Activated T-cell treated with anti-CD3 and anti-CD28 coated beads, Interleukin-2, amount 50 U/mL, for 1 hour (primary cell): ENCODE measurements at places on chromosomes 5 and 9.

- DNase-seq, result no peak
Measured at GRCh38 chr9:69040646-69041045, 5.1 kb downstream of the FXN start.

GRCh38 chr5:58239045-58239444, 220.8 kb downstream of the PLK2 start:
- DNase-seq, result no peak

GRCh38 chr9:8156346-8156745, 356.8 kb upstream of the DMAC1 start:
- no peak for DNase-seq

GRCh38 chr5:41858890-41859289, 11.3 kb downstream of the OXCT1 start:
- DNase-seq, result no peak

DNA sequence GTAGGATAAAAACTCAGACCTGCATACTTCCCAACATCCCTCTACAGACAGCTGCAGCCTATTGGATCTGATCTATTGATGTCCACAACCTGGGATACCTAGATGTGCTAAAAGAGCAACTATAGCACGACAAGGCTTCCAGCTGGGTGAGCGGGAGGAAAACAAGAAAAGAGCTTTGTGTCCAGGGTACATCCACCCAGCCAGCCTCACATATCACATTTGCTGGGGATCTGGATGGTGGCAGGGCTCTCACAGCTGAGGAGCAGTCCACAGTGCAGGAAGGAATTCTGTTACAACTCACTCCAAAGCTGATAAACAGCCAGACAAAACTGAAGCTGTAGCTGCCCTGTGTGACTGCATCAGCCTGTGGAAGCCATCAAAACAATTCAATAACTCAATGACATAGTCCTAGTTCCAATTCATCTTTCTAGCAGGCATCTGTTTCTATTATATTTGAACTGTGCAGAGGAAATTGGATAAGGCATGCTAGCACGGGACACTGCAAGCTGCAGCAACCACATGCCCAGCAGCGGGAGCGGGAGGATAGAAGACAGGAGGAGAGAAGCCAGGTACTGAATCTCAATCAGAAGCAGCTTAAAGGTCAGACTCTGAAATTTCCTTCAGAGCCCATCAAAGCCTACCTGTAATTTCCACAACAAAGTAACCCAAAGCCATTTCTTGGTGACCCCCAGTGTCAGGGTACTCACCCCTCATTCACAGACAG, 45.0 kb downstream of the MED10 start:
- no peak for DNase-seq

DNA sequence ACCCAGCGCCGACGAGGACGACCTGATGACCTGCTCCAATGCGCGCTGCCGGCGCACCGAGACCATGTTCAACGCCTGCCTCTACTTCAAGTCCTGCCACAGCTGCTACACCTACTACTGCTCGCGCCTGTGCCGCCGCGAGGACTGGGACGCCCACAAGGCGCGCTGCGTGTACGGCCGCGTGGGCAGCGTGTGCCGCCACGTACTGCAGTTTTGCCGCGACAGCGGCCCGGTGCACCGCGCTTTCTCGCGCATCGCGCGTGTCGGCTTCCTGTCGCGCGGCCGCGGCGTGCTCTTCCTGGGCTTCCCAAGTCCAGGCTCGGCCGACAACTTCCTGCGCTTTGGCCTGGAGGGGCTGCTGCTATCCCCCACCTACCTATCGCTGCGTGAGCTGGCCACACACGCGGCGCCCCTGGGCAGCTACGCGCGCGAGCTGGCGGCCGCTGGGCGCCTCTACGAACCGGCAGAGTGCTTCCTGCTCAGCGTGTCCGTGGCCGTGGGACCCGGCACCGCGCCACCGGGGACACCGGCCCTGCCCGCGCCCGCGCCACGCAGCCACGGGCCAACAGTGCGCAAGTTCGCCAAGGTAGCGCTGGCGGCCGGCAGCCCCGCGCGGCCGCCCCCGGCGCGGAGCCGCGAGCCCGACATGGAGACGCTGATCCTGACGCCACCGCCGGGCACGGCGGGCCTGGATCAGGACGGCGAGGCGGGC, 2.7 kb upstream of the PHPT1 start:
- DNase-seq, result no peak

- no peak for DNase-seq
Measured at GRCh38 chr5:57042524-57042931, 90.6 kb upstream of the MIER3 start.

DNA sequence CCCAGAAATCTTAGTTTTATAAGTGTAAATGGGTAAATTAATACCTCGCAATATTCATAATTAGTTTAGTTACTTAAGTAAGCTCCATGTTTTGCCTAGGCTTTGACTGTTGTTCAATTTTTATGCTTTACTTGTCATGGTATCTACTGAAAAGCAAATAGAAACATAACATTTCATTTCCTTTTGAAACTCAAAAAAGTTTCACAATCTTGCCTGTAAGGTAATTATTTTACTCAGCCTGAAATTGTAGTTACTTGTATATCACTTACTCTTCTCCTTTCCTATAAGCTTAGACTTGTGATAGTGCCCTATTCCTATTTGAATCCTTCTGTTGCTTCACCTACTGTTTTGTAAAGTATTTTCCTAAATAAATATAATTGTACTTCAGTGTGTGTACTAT, 914.4 kb upstream of the COX7C start:
- no peak for DNase-seq

DNA sequence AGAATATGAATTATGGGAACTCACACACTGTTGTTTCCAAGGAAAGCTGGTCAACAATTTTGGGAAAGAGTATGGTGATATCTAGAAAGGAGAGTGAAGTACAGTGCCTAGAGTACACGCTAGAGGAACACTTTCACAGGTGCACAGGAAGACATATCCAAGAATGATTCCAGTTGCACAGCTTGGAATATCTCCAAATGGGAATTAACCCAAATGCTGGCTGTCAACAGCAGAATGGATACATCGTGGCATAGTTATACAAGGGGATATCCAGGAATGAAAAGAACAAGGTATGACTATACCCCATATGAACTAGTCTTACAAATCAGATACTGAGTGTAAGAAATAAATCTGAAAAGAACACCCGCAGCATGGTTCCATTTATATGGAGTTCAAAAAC, 231.3 kb downstream of the FSTL4 start:
- no peak for DNase-seq

DNA sequence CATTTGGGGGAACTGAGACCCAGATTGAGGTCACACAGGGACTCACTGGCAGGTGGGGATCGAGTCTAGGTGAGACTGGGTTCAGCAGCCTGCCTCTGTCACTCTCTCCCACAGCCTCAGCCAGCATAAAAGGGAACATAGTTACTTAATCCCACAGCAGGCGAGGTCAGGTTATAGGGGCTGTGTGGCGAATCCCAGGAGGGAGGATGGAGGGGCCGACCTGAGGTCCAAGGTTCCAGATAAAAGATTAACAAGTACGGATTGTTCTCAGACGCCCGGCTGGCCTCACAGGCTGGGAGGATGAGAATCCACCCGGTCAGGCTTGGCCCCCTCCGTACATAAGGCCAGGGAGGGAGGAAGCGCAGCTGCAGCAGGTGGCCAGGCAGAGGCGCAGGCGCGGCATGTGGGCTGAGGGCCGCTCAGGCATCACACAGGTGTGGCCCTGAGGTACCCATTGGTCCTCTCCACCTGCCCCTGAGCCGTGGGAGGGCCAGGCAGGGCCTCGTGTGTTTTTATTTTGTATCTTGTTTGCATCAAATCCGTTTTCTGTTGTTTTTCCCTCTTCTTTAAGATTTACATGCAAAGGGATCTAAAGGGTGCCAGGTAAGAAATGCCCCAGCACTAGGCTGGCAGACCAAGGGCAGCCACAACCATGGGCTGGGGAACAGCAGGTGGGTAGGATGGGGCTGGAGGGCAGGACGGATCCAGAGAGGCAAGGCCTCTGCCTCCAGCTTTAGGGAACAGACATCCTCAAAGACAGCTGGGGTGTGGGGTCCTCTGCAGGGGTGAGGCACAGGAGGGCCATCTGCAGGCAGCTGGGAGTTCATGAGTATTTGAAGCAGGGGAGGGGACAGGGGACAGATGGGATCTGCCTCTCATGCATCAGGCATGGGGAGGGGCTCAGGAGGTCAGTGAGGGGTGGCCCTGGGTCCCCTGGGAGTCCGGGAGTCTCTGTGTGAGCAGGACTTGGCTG, 3.6 kb downstream of the SUSD3 start:
- DNase-seq, result no peak

DNA sequence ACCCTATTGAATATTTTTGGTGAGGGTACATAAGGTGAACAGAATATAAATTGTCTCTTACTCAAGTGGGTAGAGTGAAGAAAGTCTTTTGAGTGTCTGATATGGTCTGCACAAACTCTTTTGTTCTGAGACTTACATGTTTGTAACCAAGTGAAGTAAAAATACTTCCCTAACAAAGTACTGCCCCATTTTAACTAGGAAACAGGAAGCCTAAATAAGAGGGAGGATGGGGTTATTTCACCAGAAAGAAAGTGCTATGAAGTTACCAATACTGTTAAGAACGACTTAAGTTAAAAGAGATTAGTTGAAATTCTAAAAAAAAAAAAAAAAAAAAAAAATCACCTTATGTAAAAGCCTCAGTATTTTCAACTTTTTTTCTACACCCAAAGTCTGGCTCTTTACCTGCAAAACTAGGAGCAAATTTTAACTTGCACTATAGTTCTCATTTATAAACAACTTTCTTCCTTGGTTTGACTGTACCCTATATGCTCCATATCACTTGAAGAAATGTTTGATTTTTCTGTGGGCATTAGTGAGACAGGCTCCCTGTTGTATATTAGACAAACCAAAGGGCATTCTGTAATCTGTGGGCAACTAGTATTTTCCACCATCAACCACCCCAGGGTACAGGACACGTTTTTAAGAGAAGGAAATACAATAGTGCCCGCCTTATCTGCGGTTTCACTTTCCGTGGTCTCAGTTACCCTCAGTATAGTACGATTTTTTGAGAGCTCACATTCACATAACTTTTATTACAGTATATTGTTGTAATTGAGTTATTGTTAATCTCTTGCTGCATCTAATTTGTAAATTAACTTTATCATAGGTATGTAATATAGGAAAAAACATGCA, 127.7 kb downstream of the NR3C1 start:
- DNase-seq, result no peak

DNA sequence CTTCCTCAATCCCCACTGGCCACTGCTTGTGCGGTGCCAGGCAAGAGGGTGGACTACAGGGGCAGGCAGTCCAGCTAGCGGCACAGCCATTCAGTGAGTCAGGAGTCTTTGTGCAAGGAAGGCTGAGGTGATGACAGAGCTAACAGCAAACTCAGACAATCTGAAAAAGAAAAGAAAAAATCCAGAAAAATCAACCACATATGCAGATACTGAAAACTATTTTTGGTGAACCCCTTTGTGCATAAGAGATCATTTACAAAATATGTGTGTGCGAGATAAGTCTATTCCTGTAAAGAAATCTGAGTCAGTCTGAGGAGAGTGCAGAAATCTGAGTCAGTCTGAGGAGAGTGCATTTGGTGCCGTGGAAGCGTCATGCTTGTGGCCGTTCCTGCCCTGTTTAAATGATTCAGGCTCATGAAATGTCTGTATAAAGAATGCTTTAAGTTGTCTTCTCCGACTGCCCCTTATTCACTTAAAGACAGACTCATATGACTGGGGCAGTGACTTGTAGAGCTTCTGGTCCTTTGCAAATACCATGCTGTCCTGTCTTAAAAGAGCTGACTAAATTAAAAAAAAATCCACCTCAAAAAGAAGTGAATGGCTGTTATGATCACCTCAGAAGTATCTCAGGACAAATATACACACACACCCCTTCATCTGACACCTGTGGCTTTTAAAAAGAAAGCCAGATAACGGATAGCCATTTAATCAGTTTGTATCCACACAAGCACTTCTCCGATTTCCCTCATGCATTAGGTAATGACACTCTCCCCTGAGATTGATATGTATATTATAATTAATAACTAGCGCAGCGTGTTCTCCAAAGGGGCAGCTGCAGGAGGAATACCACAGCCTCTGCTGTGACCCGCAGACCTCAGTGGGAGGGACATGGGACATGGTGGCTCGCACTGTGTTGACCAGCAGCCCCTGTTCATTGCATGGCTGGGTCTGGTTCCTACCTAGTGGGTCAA, 47.3 kb downstream of the TRIO start:
- DNase-seq, result no peak

DNA sequence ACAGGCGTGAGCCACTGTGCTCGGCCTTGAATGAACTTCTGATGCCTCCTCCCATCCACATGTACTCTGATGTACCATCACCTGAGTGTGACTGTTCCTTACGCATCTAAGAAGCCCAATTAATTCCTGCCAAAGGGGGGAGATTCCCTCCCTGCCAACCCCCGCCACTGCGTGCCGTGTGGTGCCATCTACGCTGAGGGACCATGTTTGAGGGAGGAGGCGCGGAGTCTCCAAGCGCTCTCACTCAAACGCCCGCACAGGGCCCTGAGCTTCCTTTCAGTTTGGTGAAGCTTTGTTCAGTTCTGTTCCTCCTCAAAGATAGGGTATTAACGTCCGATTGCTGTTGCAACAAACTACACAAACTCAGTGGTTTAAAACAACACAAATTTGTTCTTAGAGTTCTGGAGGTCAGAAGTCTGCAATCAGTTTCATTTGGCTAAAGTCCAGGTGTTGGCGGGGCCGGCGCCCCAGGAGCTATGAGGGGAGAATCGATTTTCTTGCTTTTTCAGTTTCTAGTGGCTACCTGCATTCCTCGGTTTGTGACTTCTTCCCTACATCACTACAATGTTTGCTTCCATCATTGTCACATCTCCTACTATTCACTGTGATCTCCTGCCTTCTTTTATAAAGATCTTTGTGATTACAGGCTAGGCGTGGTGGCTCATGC, 13.9 kb upstream of the PRXL2C start:
- no peak for DNase-seq

GRCh38 chr5:50786073-50786472, 119.6 kb downstream of the PARP8 start:
- DNase-seq, result no peak

- no peak for DNase-seq
Measured at GRCh38 chr9:113853333-113853732, 22.8 kb upstream of the ZNF618 start.

DNA sequence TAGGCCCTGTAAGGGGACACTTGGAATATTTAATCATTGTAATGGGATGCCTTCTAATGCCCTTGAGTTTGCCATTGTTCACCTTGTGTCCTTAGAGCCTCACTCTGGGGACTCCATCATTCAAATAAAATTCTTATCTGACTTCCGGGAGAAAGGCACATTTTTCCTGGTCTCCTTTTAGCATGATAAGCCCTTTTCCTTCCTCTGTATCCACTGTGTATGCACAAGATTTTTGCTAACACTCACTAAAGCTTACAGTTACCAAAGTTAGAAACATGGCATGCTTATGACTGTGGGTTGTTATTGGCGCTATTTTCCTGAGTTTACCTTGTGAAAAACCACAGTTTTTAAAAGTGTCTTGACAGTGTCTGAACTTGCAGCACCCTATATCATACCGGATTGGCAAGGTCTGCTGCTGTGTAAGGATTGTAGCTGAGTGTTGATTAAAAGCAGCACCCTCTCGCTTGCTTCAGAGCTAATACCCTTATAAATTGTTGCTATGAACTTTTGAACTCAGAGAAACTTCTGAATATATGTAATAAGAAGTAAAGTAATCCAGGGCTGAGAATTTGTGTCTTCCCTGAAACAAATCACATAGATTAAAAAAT, 46.4 kb downstream of the SNCAIP start:
- no peak for DNase-seq

GRCh38 chr9:4774209-4774608, 18.5 kb upstream of the RCL1 start:
- DNase-seq, result no peak
